Natural killer cell treated with Interleukin-12 subunit alpha and Interleukin-12 subunit beta and Interleukin-15 and Interleukin-18, amount 100 ng/mL, for 72 hours (primary cell): ENCODE measurements at places on chromosomes 7 and 10. TPM values are rescaled to one million over a fixed set of nuclear protein-coding genes. Genes with fewer than 3 reads are reported as not detected.

Gene MET
- 0.33 TPM for total RNA-seq

Gene CRYGN
- total RNA-seq = not detected

Gene MYO3A
- not detected for total RNA-seq

Gene LEP
- not detected for total RNA-seq

Gene GIMAP6
- 88.4 TPM for total RNA-seq

Gene LIPN
- not detected for total RNA-seq

Gene CTAGE4
- total RNA-seq = 0.38 TPM

Gene FAM25A
- not detected for total RNA-seq

Gene TYSND1
- total RNA-seq = 13.3 TPM

Gene GIMAP7
- 50.5 TPM for total RNA-seq

Gene SPDYE16
- total RNA-seq = 0.36 TPM

Gene CYP2C18
- total RNA-seq = not detected

Gene UPK3B
- 5.0 TPM for total RNA-seq

Gene BTBD16
- total RNA-seq = not detected

Gene COL26A1
- total RNA-seq = not detected

Gene DMTF1
- 144 TPM for total RNA-seq
